ENCODE measurements at places on chromosomes 3 and 15.

DNA sequence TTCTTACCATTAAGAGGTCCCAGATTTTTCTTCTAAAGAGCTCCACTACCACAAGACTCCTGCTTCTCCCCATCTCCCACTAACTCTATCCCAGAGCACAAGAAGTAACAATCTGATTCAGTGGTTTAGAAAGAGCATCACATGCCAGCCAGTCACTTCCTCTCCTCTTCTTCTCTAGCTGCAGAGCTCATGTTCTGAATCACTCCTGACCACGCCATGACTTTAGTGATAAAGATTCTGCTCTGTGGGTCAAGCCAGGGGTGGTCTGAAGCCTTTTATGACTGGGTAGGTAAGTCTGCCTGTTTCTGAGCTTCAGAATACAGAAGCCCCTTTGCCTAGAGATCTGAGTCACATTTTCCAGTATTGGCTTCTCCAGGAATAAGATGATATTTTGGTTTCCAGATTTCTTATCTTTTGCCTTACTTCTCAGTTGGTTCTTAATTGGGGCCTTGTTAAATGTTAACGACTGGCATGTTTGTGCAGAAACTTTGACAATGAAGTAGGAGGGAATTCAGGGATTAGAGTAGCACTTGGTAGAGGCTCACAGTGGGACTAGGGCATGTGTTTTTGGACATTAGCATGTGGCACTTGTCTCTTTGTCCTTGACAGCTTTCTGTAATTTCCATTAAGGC is 27.6 kb upstream of the ADAMTSL3 start:
- DNase-seq: no peak

- DNase-seq: no peak
These were observed 103.9 kb upstream of the SLC24A5 start for GRCh38 chr15:48016865-48017264.

GRCh38 chr3:18351069-18351628 is 74.0 kb downstream of the SATB1 start:
- DNase-seq: no peak

- no peak for DNase-seq
These were observed 21.1 kb upstream of the MEIS2 start for GRCh38 chr15:37121492-37121891.

- no peak for DNase-seq
These were observed 391.9 kb upstream of the THBS1 start for GRCh38 chr15:39188930-39189329.

DNA sequence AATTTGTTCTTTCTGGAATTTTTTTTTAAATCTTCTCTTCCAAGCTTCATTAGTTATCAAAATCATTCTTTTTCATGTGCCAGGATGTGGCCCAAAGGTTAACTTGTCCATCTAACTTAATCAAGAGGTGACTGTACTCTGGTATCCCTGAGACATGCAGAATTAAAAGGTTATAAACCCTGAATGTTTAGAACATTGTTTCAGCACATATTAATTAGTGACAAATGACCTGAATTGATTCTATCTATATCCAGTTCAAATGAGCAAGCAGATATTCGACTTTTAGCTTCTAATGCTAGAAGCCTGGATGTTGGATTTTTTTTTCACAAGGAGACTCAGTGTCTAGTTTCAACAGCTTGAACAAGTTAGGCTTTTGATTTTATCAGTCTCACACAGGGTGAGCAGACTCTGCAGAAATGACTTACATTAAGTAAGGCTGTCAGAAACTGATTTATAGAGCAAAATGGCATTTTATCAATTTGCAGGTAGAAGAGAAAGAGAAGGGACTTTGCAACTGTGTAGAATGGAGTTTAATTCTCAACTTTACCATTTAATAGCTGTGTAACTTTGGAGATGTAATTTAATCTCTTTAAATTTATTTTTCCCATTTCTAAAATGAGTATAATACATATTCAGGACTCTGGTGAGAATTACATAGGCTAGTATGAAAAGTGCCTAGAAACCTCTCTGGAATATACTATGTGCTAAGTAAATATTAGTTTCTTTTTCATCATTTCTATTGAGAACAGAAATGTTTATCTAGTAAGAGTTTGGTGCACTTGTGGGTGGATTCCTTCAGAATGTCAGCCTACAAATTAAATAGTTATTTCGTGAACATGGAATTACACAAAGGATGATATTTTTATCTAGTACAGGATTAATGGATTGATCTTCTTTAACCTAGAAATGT is 100.0 kb downstream of the ALCAM start:
- DNase-seq: no peak

DNA sequence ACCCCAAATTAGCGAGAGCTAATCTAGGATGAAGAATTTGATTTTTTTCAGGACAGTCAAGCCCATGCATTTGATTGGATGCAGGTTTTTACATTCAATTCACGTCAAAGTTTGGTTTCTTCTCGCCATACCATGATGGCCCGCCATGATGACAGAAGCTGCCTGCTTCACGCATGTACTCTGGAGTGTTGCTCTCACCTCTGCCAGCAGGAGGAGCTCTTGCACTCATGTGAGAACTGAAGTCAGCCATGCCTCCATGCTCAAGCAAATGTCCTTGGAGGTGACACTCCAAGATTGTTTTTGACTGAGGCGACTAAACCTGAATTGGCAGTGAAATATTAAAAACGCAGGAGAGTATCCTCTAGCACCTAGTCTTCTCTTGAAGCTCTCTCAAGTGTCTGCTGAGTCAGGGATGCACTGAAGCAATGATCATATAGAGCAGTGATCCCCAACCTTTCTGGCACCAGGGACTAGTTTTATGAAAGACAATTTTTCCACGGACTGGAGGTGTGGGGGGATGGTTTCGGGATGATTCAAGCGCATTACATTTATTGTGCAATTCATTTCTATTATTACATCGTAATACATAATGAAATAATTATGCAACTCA is 120.9 kb downstream of the SAMMSON start:
- peak; percentile 26 for DNase-seq
